ENCODE measurements at places on chromosomes 5 and 9.

DNA sequence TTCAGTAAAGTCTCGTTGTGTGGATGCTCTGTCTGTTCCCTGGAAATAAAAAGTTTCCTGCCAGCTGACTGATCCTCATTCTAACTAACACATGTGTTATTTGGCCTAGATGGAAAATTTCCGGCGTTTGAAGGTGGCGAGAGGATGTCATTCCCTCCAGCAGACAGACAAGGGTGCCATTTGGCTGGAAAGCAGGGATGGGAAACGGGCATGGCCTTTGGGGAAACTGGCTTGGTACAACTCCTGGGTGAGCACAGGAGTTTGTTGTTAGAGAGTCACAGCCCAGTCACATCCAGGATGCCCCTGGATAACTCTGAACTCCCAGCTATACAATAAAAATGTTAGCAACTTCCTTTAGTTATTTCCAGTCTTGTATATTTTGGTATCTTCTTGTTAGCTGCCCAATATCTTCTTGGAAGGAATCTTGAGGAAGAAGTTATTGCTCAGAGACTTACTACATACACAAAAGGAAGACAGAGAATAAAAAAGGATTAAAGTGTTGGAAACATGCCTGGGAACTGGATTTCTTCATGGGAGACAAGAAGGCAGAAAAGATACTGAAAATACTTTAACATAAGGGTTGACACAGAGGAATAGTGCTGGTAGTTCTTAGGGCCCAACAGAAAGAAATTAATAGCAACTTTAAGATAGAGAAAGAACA, 41.9 kb downstream of the TEK start:
- no peak for DNase-seq

DNA sequence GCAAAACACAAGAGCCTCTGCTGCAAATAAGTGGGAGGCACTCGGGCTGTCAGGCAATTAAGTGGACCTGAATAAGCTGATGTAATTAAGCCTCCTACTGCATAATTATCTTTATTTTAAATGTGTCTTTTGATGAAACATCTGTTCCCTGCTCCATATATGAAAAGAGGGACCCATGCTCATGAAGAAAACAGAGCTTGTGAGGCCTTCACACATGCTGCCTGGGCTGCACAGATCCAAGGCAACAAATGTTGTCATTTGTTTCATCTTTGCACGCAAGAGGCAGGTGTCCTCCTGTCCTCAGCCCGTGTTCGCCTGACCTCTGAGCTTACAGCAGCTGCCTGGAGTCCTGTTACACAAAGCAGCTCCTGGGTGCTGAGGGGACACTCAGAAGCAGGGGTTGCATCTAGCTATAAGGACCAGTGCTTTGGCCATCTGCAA, 381.1 kb downstream of the ZNF608 start:
- DNase-seq = no peak

- DNase-seq = no peak
Observed at GRCh38 chr9:127751269-127752054, 16.4 kb upstream of the TOR2A start.

DNA sequence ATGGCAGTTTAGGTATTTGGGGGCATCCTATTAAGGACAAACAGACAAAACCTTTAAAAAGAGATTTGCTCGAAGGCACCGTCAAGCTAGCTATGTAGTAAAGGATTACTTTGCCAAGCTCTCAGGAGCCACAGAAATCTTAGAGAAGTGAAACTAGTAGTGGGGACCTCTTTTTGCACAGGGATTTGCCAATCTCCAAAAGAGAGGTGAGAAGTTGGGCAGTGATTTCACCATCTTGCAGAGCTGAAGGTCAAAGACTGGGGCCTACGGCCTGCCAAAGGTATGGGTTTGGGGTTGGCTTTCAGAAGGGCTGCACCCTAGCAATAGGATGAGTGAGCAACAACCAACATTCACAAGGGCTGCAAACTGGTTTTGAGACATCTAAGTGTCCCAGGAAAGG, 1.6 kb upstream of the FCN1 start:
- DNase-seq = no peak

GRCh38 chr5:116575326-116576052, 866 bp upstream of the SEMA6A start:
- no peak for DNase-seq

DNA sequence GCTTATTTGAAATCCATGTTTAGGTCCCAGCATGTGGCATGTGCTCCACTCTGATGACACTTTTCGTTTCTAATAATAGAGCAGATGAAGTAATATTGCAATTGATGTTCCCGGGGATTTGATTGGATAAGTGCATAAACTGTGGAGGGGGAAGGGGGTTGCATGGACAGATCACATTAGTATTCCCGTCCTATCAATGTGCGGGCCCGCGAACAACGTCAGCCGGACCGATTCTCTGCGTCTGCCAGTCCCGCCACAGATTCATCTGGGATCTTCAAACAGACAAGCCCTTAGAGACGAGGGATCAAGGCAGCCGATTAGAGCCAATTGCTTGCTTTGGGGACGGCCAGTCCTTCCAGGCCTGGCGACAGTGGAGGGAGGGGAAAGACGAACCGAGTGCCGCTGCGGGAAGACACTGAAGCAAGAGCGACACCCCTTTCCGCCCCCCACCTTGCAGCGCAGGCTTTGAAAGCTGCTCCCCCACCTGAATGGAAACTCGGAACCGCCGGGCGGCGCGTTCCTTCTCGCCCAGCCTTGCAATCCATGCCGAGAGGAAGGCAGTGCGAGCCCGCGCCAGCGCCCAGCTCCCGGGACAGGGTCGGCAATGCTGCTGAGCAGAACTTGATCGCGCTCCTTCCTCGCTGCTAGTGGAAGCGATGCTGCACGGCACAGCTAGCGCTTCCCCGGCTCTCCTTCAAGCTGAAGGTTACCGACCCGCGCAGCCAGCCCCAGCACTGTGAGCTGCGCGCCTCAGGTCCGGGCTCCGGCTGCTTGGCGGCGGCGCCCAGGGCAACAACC, at the start of gene RGS7BP:
RGS7BP (plus strand) TSS at position 247 of the 798 bp plus-strand sequence. CDS start 610 bp downstream, outside the sequence.
- no peak for DNase-seq

DNA sequence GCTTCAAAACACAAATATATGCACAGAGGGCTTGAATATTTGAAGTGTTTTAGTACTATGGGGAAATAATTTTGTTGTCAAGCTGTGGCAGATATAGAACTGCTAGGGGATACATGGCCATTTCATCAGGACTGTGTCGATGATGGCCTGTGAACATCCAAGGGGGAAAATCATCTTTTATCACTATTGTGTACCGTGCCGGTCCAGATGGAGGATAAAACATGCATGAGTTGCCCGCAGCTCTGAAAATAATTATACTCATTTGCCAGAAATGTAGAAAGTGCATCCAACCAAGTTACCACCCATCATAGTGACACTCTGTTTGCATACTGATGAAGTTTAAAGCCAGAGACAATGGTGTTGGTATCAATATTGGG, 405.9 kb downstream of the ZSWIM6 start:
- no peak for DNase-seq

GRCh38 chr5:102762562-102763227, 7.6 kb downstream of the PAM start:
- DNase-seq = no peak

DNA sequence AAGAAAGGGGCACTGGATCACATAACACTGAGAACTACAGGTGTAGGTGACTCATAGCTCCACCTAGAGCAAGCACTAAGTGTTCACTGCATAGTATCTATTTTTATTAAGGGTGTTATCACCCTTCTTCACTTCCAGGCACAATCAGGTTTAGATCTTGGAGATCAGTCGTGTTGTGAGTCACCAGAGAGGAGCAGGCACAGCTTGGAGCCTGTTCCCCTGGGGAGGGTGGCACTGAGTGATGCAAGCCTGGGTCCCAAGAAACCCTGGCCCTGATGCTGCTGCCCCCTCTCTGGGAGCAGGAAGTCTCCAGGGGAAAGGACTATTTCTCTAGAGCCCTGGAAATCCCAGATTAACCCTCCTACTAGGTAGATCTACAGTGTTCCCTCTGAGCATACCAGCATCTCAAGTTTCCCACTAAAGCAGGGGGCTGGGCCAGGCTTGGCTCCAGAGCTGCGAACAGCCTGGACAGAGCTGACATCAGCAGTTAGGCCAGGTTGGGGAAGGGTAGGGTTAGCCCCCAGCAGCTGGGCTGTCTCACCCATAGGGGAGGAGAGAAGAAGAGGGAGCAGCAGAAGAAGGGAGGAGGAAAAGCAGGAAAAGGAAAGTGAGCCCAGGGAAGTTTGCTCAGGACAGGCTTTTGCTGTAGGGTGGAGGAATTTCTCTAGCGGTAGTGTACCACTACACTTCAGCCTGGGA, 28.1 kb upstream of the SPINK4 start:
- no peak for DNase-seq

DNA sequence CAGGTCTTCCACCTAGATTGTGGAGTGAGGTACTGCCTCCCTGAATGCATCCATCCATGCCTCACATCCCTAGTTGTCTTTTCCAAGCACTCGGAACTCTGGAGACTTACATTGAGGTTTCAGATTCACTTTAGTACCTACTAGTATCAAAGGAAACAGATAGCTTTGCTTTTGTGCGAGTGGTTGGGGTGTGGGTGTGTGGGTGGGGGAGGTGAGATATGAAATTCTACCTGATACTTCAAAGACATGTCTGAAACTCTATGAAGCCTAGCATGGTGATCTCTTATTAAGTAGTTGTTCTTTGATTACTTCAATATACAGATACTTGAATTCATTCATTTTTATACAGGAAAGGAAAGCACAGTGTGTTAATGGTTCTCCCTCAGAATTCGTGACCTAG, 64.4 kb downstream of the MCCC2 start:
- no peak for DNase-seq

GRCh38 chr5:96648023-96648422, 14.2 kb upstream of the CAST start:
- no peak for DNase-seq

DNA sequence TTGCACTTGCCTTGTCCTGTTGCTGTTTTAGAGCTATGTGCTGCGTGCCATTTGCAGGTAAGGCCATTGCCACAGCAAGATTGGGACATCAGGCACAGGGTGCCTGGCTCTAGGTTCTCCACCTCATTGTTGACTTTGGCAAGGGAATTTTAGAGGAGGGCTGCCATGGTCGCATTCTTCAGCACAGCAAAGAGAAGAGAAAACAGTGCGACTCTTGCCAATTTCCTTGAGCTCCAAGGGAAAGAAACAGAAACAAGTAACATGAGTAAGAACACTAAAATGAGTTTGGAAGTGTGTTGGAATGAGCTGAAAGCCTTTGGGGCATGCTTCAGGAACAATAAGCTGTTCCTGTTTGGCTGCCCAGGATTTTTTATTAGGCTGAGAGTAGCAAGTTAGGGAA, 188.1 kb upstream of the IL12B start:
- no peak for DNase-seq

DNA sequence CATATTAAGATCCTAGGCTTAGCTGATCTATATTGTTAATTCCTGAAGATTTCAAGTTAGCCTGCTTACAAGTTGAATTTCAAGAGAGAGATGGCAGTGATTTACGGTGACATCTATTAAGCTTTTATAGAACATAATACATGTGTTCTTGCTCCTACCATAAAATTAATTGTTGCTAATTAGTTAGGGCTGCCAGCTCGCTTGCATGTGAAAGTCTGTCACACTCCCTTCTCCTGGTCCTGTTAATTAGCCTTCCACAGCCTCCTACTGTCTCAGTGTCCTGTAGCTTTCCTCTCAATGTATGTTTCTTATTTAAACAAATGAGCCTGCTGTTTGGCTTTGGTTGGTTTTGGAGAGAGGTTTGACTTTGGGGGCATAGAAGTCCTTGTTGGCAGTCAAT, 247.2 kb downstream of the NTRK2 start:
- no peak for DNase-seq
